ENCODE measurements at places on chromosomes 2 and 18. TPM values are rescaled to one million over a fixed set of nuclear protein-coding genes. Genes with fewer than 3 reads are reported as not detected.

DNA sequence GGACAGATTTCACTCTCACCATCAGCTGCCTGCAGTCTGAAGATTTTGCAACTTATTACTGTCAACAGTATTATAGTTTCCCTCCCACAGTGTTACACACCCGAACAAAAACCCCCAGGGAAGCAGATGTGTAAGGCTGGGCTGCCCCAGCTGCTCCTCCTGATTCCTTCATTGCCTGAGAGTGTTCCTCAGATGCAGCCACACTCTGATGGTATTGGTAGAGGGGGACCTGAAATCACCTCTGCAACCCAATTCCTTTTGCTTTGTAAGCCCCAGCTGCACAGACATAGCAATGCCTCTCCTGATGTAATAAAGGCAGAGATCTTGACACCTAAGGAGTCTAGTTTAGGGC lies 1529.8 kb downstream of the RPIA start:
- no peak for DNase-seq
- H3K4me3 ChIP-seq, result no peak overlapping the region
- no peaks in the 10 kb centered on the region for H3K36me3 ChIP-seq
- no peaks in the 10 kb centered on the region for H3K27me3 ChIP-seq
- no peaks in the 10 kb centered on the region for H3K4me1 ChIP-seq

GRCh38 chr2:127080226-127080937 lies 26.6 kb downstream of the BIN1 start:
- no peak overlapping the region for H3K27ac ChIP-seq
- peak; percentile 69 for DNase-seq
- H3K4me1 ChIP-seq, result peaks cover 9% of the 10 kb centered on the region
- peaks cover 11% of the 10 kb centered on the region for H3K27me3 ChIP-seq
- H3K4me3 ChIP-seq, result no peak overlapping the region
- H3K36me3 ChIP-seq, result no peaks in the 10 kb centered on the region

DNA sequence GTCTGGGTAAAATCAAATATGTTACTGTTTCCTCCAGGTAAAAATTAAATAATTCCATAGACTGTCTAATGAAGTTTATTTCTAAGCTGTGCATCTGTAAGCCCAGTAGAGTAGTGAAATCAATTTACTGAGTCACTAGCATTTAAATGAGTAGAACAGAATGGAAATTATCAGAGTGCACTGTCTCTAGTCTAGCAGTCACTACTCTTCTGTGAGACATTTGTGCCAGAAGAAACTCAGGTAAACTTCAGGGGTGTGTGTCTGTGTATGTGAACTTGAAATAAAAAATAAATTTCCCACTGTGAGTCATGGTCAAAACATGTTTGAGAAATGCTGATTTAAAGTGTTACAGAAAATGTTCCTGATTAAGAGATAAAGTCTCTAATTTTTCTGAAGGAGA lies 146.4 kb downstream of the RIF1 start:
- DNase-seq, result no peak
- H3K27ac ChIP-seq, result no peak overlapping the region

GRCh38 chr18:434410-434809 lies 66.1 kb downstream of the COLEC12 start:
- no peaks in the 10 kb centered on the region for H3K36me3 ChIP-seq
- no peaks in the 10 kb centered on the region for H3K4me1 ChIP-seq
- DNase-seq, result no peak

- H3K27ac ChIP-seq, result no peak overlapping the region
- H3K4me3 ChIP-seq, result no peak overlapping the region
- DNase-seq, result no peak
- no peaks in the 10 kb centered on the region for H3K27me3 ChIP-seq
- H3K36me3 ChIP-seq, result no peaks in the 10 kb centered on the region
- no peaks in the 10 kb centered on the region for H3K4me1 ChIP-seq
These were observed 807.8 kb upstream of the CDH2 start for GRCh38 chr18:28984731-28985130.

DNA sequence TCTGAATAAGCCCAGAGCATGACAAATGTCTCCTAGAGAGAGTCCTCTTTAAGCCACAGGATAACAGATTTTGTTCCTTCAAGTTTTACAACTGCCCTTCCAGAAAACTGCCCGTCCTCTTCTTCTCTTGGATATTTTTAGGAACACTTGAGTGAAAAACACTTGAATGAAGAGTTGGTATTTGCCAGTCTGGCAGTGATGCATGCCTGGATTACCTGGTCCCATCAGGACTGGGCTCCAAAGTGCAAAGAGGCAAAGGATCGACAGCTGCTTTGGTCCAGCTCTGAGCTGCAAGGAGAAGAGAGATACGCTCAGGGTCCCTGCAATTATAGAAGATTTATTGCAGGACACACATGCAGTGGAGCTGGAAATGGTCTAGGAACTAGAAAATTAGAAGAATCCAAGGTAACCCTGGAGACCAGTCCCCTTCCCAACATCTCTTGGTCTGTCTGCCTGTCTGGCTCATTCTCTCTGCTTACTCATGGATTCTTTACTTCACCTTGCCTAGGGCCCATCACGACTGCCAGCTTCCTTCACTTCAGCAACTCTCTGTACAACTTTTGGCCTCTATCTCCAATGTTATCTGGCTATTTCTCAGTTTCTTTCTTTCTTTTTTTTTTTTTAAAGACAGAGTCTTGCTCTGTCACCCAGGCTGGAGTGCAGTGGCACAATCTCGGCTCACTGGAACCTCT lies 112.1 kb upstream of the SIX2 start:
- no peak for DNase-seq
- no peaks in the 10 kb centered on the region for H3K4me1 ChIP-seq
- H3K36me3 ChIP-seq, result no peaks in the 10 kb centered on the region
- no peak overlapping the region for H3K27ac ChIP-seq
- no peaks in the 10 kb centered on the region for H3K27me3 ChIP-seq
- no peak overlapping the region for H3K4me3 ChIP-seq

The SCYGR2 gene
- not detected for polyA plus RNA-seq

Measured in K562 (cell line).